ENCODE measurements at places on chromosomes 13 and 19.

GRCh38 chr13:46761866-46762265 lies 35.1 kb downstream of the ESD start:
- no peak for DNase-seq

- peak; percentile 5 for DNase-seq
Measured at GRCh38 chr13:94917824-94918223, 205.5 kb upstream of the SOX21 start.

- peak; percentile 39 for DNase-seq
Measured at GRCh38 chr19:732148-733069, 18.5 kb upstream of the MISP start.

DNA sequence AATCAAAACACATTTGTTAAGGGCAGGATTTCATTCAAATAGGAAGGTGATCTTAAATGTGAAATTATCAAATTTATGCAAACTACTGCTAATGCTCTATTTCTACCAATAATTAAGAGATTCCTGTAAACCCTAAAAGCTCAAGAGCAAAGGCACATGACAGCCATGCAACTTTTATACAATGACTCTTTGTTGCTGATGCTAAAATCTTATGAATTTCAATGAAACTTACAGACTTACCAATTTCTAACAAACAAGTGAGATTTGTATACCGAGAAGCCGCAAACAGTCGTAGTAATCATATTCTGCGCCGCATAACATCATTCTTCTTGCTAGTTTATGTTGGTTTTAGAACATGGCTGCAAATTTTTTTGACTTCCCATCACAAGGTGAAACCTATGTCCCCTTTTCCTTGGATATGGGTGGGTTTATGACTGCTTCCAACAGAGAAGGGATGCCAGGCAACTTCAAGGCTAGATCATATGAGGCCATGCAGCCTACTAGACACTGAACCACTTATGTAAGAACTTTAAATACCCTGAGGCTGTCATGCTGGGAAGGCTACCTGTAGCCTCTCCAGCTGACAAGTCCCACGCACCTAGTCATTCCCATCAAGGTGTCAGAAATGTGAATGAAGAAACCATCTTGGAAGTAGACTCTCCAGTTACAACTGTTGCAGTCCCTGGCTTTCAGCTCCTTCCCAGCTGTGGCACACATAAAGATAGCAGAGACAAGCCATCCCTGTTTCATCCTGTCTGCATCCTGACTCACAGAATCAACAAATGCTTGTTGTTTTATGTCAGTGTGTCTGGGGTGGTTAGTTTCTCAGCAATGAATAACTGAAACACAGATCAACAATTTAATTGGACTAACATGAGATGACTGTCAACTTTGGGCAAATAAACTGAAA lies 42.0 kb downstream of the LNX2 start:
- no peak for DNase-seq

GRCh38 chr13:36919833-36920615 lies at the start of gene SMAD9:
TSS of gene SMAD9 (minus strand) at chr13:36920238. CDS start at chr13:36879689, 40,549 bp downstream.
- DNase-seq = peak; percentile 64

- DNase-seq = peak; percentile 51
Measured at GRCh38 chr19:46926170-46927071, 65.6 kb downstream of the ARHGAP35 start.

DNA sequence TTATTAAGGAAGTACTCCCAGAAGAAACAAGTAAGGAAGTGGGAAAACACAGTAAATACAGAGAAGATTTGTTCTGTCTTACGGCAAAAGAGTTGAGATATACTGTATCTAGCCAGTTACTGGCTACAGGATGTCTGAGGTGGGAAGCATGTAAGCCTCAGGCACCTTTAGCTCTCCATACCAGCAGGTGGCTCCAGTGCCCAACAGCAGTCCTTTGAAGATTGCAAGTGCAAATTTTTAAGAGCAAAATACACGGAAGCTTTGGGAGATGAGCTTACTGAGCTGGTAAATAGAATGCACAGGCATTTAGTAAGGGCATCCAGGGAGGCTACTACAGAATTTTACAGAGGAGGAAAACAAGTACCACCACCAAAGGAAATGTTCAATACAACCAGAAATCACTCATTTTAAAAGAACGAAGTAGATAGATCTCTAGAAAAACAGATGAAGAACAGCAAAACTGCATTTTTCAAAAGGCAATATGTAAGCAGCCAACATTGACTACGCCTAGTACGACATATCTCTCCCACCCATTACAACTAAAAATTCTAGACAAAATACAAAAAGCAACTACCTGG lies 57.9 kb upstream of the VSTM2B start:
- peak; percentile 31 for DNase-seq

GRCh38 chr13:51997641-51998330 lies 13.5 kb downstream of the ATP7B start:
- DNase-seq = no peak

DNA sequence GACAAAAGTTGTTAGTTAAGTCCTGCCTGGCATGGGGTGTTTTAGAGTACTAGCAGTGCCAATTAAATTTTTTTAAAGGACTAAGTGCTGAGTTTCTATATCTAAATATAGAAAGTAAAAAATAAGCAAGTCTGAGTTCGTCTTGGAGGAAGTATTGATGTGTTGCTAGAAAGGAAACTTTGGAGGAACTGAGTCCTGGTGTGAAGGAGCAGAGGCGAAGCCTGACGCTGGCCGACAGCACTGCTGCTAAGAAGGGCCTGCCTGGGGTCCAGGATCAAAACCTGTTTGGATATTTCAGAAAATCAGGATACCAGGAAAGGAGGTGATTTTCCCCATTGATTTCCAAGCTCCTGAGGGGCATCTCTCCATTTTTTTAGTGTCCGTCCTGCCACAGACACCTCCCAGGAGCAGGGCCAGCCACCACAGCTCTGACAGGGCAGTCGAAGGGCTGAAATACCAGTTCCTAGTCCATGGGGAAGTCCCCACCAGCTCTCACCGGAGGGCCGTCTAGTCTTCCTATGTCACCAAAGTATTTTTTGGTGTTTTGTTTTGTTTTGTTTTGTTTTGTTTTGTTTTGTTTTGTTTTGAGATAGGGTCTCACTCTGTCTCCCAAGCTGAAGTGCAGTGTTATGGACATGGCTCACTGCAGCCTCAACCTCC lies 38.2 kb upstream of the NPAS1 start:
- no peak for DNase-seq

DNA sequence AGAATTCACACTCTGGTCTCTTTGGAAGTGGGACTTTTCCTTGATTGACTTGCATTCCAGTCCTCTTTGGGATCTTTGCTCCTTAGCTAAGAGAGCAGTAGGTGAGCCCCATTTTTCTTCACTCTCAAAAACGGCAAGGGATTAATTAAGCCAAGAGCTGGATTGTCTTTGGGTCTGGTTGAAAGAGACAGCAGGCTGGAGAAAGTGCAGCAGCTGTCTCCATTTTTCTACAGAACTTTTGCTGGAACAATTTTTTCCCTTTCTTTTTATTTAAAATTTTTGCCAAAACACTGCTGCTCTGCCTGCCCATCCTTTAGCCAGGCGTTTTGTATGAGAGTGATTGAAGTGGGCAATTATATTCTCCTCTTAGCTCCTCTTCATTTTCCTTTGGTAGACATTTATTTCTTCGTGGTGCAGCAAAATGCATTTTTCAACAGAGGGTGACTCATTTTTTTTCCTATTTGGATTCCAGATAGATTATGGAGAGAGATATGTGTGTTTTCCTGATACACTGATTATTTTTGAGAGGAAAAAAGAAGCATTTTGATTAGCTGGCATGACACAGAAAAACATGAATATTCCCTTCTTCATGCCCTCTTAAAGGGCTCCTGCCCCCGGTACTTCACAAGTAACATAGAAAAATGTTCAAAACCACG lies 371.2 kb upstream of the NBEA start:
- DNase-seq = no peak

GRCh38 chr19:18259893-18260292 lies 14.4 kb downstream of the IQCN start:
- DNase-seq = peak; percentile 77

DNA sequence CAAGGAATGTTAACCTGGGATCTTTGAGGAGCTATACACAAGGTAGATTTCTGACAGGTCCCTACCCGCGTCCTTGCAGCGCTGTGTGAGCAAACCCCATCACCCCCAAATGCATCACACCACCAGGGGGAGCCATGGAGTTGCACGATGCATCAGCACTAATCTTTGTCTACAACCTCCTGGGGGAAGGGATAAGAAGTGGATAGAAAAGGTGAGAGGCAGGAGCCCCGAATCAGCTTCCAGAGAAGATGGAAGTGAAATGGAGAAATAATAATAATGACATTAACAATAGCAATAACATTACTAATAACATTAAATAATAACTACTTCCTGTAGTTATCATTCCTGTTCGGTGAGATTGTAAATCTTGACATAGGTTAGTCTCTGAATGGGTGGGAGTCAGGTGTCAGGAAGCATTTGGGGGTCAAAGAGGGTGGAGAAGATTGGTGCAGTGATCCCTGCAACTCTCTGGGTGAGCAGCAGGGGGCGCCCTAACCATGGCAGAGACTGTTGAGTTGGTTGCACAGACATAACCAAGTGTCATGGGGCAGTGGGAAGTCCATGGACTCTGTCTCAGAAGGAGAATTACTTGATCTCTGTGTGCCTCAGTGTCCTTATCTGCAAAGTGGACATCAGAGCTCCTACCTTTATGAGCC lies 16.5 kb downstream of the SIGLEC7 start:
- peak; percentile 74 for DNase-seq

DNA sequence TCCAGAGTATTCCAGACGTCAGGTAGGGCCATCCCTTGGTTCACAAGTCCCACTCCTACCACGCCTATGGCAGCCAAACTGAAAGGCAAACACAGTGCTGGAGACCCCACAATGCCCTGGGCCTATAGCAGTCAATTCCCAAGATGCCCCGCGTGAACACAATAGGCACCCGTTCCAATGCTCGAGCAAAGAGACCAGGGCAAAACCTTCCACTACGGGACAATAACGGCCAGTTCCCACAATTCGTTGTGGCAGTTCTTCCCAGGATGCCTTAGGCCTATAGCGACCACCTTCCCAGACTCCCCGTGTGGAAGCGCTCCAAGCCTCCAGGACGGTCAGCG lies 538 bp downstream of the ZNF428 start:
- peak; percentile 74 for DNase-seq

- no peak for DNase-seq
Measured at GRCh38 chr13:72537395-72537780, 190.0 kb downstream of the MZT1 start.

GRCh38 chr13:93903909-93904308 lies 575.6 kb downstream of the DCT start:
- DNase-seq = no peak

DNA sequence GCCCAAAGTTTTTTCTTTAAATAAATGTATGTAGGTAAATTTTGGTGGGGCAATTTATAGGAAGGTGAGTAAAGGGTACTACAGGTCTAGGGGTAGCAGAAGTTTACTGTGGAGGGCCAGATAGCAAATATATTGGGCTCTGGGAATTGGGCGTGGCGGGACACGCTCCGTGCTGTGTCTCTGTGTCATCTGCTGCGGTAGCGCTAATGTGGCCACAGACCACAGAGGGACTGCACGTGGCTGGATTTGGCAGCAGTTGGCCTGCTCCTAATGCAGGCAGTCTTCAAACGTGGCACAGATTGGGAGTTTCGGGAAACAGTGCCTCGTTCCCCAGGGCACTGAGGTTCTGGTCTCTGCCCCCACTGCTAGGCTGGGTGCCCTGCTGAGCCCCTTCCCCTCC lies 16.6 kb upstream of the MYDGF start:
- no peak for DNase-seq

- DNase-seq = no peak
Measured at GRCh38 chr19:44808463-44809371, at the start of gene BCAM. TSS of gene BCAM (plus strand) at chr19:44809103. CDS start at chr19:44809125, 22 bp downstream.

GRCh38 chr19:45446944-45447343 lies 20.9 kb upstream of the FOSB start:
- DNase-seq = no peak

- no peak for DNase-seq
Measured at GRCh38 chr13:98869408-98870090, 108.3 kb downstream of the DOCK9 start.

GRCh38 chr19:33465371-33465770 lies 56.2 kb downstream of the PEPD start:
- DNase-seq = no peak

DNA sequence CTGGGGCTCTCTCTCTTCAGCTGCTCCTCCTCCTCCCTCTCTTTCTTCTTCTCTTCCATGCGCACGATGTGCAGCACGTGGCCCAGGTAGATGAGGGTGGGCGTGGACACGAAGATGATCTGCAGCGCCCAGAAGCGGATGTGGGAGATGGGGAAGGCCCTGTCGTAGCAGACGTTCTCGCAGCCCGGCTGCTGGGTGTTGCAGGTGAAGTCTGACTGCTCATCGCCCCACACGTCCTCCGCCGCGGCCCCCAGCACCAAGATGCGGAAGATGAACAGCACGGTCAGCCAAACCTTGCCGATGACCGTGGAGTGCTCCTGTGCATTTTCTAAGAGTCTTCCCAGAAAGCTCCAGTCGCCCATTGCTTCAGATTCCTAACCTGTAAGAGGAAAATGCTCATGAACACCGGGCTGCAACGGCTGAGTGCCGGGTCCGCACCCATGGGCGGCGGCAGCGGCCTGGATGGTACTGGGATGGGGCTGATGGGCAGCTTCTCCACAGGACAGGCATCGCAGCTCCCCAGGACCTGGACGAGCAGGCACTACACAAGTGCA lies 17.8 kb downstream of the GJA3 start:
- no peak for DNase-seq

DNA sequence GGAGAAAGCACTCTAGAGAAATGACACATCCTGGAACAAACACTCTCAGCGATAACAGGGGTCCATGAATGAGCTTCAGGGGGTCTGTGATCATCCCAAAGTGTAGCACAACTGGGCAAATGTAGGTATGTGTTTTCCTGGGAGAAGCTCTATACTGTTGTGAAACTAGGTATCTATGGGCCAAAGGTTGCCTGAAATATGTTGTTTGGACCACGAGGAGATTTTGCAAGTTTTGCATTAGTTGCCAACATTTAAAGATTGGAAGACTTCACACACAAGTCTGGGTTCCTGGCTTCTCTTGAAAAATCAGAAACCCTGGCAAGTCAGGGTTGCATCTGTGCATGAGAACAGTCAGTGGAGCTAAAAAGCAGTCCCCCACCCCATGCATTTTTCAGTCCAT lies 26.7 kb upstream of the POU2F2 start:
- no peak for DNase-seq

DNA sequence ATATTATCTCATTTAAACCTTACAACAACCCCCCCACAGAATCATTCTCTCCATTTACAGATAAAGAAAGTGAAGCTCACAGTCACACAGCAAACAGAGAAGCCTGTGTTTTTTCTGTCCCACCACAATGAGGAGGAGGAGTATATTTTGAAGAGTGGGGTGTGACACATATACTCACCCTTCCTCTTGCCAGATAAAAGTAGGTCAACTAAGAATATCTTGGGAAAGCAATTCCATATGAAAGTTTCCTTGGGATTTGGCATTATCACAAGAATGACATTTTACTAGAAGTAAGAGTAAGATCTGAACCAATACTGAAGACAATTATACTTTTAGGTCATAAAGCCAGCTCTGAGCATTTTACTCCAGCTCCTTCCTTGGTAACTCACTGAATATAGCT lies 287.5 kb upstream of the HTR2A start:
- DNase-seq = no peak
